ENCODE measurements at places on chromosomes 1 and 21.

DNA sequence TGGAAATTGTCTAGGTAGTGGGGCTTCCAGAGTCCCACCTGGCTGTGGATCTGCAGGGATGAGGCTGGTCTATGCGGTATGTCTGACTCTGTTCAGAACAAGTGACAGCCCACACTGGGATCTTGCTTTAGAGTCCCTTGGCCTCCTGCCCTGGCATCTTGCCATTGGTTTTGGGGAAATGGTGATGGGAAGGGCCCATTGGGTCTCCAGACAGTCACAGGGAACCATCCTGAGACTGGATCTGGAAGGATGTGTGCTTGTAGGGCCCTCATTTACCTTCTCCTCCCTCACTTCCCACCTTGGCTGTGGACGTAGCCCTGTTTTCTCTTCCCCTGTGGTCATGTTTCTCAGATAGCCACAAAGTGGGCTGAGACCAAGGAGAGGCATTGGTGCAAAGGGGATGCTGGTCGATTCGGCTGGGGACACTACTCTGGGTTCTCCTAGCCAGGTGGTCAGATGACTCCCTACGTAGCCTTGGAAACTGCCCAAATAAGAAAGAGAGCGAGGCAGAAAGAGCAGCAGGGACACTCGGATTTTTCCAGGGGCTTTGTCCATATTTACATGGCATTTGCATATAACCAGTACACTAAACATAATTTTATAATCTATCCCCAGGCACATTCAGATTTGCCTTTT lies 15.1 kb downstream of the SOX13 start:
- no peak for DNase-seq

- no peak for DNase-seq
Measured at GRCh38 chr21:28513428-28513827, 479.2 kb downstream of the LTN1 start.

- no peak for DNase-seq
Measured at GRCh38 chr1:195591917-195592672, 1016.1 kb downstream of the KCNT2 start.

DNA sequence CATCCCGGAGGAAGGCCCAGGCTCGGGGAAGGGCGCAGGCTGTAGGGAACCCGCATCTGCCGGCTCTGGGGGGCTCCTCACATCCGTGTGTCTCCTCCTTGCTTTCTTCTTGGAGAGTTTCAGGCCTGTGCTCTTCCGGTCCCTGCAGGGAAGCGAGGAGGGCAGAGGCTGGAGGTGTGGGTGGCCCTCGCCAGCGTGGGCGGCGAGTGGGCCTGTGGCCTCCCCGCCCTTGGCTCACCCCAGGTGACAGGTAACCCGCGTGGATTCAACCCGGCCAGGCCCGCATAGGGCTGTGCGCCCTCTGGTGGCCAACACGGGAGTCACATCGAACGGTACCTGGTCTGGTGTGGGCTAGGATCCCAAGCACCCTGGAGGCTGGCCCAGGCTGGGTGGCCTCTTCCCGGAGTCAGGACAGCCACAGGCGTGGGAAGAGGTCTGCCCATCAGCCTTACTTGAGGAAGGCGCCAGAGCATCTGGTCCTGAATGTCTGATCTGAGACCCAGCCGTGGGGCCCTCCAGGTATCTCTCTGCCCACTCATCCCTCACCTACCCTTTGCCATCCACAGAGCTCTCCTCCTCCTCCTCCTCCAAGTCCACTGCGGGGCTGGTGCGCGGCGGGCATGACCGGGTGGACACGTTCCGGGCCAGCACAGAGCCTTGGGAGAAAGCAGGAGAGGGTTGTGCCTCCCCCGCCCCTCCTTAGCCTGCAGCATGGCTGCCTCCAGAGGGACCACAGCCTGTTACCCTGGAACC lies 9.6 kb upstream of the TNFRSF25 start:
- DNase-seq, result no peak

DNA sequence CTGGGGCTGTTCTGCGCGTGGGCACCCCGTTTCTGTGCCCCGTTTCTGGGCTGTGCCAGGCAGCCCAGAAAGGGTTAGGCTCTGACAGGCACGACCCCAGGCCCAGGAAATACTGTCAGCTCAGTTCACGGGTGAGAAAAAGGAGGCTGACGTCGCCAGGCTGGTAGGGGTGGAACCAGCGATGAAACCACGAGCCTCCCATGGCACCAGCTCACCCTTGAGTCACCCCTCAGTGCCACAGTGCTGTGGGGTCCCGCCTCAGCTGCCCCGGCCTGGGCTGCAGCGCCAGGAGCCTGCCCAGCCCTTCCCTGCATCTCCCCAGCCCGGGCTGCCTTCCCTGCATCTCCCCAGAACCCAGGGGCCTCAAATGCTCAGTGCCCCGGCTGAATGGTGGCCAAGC lies 11.5 kb downstream of the MEGF6 start:
- DNase-seq, result no peak

All from NCI-H1417 treated with DMSO at 0.1 percent for 48 hours (cell line).